ENCODE measurements at places on chromosomes 4 and X.

DNA sequence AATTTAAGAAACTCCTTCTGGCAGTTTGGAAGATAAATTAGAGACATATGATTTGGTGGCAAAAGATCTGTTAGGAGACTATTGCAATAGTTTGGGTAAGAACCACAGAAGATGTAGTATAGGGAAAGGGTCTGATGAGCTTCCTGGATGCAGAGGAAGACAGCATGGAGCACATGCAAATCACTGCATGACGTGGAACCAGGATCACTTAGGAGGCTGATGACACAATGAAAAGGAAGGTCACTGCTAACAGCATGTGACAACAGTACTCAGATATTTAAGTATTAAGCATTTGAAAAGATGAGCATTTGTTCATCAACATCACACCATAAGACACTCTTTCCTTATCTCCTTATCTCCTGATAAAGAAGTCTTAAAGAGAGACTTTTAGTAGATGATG is 167.8 kb upstream of the LDB2 start:
- no peak for DNase-seq

GRCh38 chr4:151671541-151672059 is 89.2 kb downstream of the GATB start:
- no peak for DNase-seq

DNA sequence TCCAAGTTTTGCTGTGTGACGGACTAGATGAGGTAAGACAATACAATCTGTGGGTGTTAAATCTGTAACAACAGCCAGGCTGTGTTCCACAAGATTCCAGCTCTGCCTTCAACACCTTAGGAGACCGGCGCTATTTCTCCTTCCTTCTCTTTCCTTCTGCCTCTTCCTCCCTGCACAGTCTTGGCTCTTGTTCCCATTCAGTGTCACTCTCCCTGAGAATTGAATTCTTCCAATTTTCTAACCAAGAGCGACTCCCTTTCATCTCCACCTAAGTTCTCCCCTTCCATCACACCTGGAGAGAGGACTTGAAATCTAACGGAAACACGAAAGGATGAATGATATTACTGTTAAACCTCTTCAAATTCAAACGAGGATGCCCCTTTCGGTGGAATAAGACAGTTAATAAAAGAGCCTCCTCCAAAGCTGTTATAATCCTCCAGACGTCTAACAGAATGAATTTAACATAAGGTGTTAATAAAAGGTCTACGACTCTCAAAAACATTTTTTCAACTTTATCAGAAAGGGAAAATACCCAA is 2.7 kb downstream of the EPHA5 start:
- no peak for DNase-seq

GRCh38 chrX:3748052-3748559 is 34.7 kb upstream of the PRKX start:
- no peak for DNase-seq

- no peak for DNase-seq
Measured at GRCh38 chr4:175762582-175762981, 49.5 kb downstream of the GPM6A start.

- DNase-seq, result no peak
Measured at GRCh38 chrX:129930941-129931410, 25.0 kb downstream of the UTP14A start.

GRCh38 chr4:67743194-67743593 is 11.0 kb downstream of the GNRHR start:
- no peak for DNase-seq

- no peak for DNase-seq
Measured at GRCh38 chr4:112099701-112100297, 45.5 kb upstream of the FAM241A start.

DNA sequence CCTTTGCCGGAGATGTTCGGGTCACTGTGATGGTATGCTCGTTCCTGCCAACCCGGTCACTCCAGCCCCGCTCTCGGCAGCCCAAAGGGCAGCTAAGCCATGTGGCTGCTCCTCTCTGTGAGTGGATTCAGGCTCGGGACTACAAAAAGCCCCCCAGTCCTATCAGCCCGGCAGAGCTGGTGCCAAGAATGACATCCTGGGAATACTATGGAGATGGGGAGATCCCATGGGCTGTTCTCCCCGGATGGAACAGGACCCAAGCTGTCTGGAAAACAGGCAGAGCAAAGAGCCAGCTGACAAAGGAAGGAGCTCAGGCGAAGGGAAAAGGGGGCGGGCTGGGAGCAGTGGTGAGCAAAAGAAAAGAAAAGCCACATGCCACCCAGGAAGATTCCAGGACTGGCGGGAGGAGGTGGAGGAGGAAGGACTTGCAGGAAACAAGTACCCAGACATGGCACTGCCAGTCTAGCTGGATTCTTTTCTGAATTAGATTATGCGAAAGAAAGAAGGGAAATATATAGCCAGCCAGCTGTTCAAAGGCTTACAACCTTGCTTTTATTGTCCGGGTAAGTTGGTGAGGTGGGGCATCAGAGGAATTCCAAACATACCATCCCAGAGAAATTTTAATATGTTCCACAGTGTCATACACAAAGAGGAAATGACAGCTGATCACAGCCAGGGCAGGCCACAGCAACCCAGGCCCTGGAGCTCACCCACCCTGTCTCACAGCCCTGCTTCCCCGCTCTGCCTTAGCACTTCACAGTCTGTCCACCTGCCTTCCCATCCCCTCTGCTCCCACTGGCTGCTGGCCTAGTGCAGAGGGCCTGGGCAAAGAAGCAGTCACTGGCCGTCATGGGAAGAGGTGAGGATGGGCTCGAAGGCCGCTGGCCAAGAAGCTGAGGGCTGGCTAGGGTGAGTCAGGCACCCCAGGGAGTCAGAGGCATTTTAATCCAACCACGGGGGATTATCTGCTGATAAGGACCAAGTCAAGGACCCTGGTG is 3.4 kb downstream of the NDP start:
- DNase-seq, result peak; percentile 38

GRCh38 chrX:28312965-28313364 is 274.3 kb upstream of the IL1RAPL1 start:
- no peak for DNase-seq

- DNase-seq, result peak; percentile 66
Measured at GRCh38 chrX:103704863-103705262, 5.8 kb upstream of the TMEM31 start.

DNA sequence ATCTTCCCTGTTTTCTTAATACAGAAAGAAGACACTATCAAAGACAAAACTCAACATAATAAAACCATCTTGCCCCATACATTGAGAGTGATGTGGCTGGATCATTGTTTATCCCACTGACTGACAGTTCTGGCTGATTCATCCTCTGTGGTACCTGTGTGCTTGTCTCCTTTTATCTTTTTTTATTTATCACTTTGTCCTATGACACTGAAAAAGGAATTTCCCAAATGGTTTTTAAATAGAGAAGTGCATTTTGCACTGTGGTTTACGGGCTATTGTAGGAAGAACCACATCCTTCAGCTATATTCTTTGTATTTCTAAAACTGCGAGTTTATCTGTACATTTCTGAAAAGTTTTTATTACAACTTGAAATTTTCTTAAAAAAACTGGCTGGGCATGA is 15.0 kb downstream of the TTC29 start:
- no peak for DNase-seq

DNA sequence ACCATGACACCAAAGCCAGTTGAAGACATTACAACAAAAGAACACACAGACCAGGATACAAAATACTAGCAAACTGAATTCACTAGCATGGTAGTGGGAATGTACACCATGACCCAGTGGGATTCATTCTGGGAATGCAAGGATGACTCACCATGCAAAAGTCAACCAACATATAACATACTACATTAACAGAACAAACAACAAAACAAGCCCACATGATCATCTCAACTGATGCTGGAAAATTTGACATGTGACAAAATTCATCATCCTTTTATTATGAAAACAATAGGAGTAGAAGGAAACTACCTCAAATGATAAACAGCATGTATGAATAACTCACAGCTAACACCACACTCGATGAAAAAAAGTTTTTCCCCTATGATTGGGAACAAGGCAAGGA is 190.2 kb downstream of the DCLK2 start:
- DNase-seq, result no peak

GRCh38 chr4:17875402-17876070 is 64.8 kb downstream of the NCAPG start:
- DNase-seq, result no peak

- DNase-seq, result no peak
Measured at GRCh38 chr4:15186149-15186548, 183.9 kb downstream of the CPEB2 start.

DNA sequence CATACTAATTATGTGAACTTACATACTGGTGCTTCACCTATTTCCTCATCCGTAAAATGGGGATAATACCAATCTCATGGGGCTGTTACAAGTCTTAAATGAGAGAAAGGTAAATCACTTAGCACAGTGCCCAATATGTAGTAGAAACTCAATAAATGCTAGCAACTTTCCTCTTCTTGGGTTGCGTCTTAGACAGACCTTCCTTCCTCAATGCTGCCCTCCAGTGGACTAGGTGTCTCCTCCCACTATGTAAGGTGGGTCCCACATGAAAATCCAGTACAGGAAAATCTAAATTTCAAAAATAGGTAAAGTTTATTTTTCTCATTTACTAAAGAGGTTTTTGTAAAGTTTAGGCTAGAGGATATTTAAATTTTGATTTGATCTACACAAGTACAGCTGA is 20.6 kb downstream of the ZDHHC9 start:
- DNase-seq, result no peak

Data from dorsolateral prefrontal cortex (tissue), 122 donors.